NCI-H2107 (cell line): ENCODE measurements at places on chromosomes 7 and 10.

- DNase-seq = no peak
These were observed 9.6 kb upstream of the C10orf105 start for GRCh38 chr10:71729161-71729636.

DNA sequence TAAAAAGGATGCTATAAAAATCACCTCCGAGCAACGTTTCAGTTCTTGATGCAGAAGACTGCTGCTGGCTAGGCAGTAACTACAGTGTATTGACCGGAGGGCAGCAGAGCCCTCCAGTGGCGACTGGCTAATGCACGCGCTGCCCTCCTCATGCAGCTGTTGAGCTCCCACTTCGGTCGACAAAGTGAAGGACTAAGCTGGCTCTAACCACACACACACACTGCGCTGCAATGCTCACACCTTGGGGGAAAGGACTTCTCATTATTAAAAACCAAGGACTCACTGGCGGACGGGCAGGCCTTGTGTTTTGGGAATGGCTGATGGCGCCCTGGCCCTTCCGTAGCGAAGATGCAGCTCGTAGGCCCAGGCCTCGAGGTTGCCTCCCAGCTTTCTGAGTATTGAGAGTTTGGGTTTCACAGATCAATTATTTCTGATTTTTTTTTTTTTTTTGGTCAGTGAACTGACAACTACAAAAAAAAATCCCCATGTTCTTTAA is 120.9 kb upstream of the DIP2C start:
- DNase-seq = no peak

DNA sequence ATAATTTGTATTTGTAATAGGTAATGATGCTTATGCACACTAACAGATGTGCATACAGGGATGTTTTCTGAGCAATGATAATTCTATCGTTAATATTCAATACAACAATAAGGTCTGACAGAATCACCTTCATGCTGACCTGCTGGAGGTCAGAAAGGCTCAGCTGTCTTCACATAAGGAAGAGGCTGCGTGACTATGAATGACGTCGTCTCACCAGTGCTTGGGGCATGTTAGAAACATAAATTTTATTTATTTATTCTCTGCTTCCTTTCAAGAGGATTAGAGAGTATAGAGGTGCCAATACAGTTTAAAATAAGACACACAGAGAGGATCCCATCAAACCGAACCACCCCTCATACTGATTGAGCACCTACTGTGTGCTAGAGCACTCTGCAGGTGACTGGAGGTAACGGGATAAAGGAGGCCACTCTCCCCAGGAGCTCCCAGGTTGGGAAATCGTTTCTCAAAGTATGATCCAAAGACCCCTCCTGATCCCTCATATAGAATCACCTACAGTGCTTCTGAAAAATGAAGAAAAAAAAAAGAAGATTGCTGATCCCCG is 265.6 kb upstream of the NPVF start:
- DNase-seq = no peak

GRCh38 chr10:61758433-61758832 is 95.7 kb downstream of the CABCOCO1 start:
- DNase-seq = no peak

DNA sequence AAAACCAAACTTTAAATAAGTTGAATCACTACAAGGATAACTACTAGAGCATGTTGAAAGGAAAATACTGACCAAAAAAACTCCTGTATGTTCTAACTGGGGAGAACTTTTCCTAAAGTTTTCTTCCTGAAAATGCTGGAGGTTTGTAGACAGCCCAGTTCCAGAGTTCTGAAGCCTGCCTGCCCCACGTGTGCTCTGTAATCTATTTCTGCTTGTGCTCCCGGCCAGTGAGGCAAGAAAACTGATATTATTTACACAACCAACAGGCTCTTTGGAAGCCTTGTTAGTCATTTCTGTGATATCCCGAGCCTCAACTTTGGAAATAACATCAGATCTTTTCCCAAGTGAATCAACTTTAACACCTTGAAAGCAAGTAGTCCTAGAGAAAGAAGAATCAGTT is 46.7 kb downstream of the ZFAND4 start:
- no peak for DNase-seq

DNA sequence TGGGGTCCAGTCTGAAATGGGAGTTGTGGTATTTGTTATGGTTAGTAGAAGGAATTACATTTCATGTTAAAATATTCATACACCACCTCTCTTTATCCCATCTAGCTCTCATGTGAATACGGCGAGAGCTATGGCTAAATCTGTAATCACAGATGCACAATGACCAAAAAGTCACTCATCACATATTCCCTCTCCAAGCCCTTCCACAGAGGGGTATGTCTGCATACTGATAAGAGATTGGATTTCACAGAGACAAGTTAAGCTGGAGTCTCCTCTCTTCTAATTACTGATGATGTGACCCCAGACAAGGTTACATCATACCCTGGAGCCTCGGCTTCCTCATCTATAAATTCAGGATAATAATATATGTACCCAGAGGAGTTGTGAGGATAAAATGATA is 237.8 kb upstream of the RHOBTB1 start:
- DNase-seq = no peak

DNA sequence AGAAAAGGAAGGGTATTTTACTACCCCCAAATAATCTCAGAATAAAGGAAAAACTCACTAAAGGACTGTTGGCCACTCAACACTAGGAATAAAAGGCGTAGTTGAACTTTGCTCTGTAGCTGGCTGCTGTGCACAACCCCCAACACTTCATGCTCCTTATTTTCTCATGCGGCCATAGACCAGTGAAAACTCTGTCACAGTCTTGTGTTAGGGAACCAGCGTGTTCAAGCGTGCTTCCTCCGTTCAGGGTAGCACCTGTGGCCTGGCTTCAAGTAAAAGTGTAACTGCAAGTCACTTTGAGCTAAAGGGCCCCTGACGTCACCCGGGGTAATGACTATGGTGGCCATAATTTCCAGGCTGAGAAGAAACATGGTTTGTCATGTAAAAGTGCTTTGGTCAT is 27.0 kb downstream of the BLNK start:
- DNase-seq = no peak

DNA sequence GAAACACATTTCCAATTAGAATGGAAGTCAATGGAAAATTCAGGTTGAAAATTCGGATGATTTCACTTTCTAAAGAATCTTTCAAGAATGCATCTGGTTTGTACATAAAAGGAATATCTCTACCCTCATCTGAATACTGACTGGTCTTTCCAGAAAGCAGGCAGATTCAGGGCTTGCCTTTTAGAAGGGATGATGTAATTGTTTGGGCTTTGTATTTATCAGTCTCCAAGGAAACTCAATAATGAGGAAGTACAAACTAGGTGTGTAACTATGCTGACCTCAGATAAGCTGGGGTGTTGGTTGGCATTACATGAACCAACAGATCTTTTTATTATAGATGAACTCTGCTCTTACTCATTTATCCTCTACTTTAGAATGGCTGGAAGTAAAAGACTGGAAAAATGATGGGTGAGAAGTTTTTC is 24.1 kb downstream of the PDLIM1 start:
- DNase-seq = no peak

- peak; percentile 68 for DNase-seq
These were observed 181.3 kb downstream of the TAX1BP1 start for GRCh38 chr7:27921081-27921836.

- DNase-seq = no peak
These were observed 244.0 kb downstream of the EBF3 start for GRCh38 chr10:129719889-129720590.

- no peak for DNase-seq
These were observed 297.5 kb downstream of the GFRA1 start for GRCh38 chr10:115975506-115975905.
